ENCODE measurements at places on chromosomes 12 and 14.

DNA sequence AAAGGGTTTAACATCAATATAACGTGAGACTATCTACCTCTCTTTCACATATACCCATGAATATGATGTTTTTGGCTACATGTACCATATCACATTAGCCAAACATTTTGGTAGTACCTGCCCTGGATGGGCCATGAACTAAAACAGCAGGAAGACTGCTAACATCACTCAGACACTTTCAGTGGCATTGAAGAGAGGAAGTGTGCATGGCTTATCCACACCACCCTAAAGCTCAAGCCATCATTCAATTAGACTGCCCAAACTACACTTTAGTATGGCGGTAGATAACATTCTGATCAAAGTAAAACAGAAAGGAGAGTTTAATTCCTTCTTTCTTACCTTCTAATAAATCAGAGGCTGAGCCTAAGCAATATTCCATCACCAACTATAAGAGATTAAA, 103.0 kb downstream of the PEBP1 start:
- DNase-seq: no peak

GRCh38 chr12:56104815-56105608, 653 bp downstream of the PA2G4 start:
- no peak for DNase-seq

- DNase-seq: no peak
Observed at GRCh38 chr14:73452341-73453186, 5.8 kb downstream of the NUMB start.

GRCh38 chr12:120956579-120957300, 21.6 kb upstream of the HNF1A start:
- DNase-seq: no peak

DNA sequence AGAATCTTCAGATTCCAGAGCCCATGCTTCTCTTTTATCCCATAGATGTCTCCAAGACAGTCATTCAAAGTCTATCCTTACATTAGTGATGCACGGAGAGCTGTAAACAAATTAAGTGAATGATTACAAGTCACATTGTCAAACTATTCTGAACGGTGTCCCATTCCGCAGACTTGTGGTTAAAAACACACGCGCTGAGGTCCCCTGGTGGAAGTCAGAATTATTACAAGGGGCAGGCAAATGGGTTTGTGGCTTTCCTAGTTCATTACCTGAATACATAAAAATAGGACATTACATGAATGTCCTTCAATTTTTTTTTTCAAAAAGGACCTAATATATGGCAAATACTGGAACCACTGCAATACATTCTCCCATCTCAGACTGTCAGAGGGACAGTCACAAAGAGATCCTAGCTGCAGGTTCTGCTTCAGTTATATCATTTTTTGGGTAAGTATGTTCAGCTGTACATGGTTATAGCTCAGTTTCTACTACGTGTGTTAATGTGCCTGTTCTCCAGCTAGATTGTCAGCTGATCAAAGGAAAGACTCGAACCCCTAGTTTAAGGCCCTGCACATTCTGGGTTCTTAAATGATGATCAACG, 53.1 kb upstream of the STON2 start:
- DNase-seq: no peak

- no peak for DNase-seq
Observed at GRCh38 chr14:104030958-104031357, 54.5 kb upstream of the ASPG start.

DNA sequence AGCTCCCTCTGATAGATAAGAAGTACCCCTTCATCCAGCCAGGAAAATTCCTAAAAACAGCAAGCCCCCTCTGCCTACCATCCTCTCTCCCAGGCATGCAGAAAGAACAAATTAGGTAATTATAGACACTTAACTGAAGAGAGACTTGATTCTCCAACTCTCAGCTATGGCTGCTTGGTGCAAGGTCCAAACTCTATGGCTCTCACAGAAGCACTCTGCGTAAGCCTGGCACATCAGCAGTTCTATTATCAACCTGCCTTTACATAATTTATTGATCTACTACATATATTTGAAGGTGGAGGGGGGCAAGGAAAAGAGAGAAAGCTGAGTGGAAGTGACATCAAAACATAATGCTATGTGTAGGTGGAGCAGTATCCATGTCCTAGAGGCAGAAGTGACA, 1.1 kb upstream of the MYO1A start:
- no peak for DNase-seq

- no peak for DNase-seq
Observed at GRCh38 chr12:110122929-110123328, 1.2 kb upstream of the IFT81 start.

- no peak for DNase-seq
Observed at GRCh38 chr12:38587594-38587993, 271.0 kb downstream of the ALG10B start.

DNA sequence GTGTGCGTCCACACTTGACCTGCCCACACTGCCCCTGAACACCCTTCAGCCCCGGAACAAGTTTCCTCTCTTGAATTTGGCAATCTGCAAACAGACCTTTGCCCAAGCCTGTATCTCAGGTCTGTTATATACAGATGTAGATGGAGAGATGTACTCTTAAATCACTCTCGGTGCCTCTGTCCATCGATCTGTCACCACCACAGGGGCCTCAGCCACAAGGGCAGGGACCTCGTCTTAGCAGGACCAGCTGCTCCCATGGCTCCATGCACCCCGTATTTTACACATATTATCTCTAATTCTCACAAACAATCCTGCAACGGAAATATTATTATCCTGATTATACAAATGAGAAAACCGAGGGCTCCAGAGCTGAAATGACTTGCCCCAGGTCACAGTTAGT, 313.4 kb downstream of the BCL11B start:
- no peak for DNase-seq

- DNase-seq: no peak
Observed at GRCh38 chr14:50318031-50318626, 6.0 kb downstream of the DMAC2L start.

All from 8988T (cell line).